Activated CD4-positive, alpha-beta T cell treated with anti-CD3 and anti-CD28 coated beads, Interleukin-2, amount 50 U/mL, for 4 hours (primary cell): ENCODE measurements at places on chromosomes 11 and 22.

- no peak for DNase-seq
These were observed 2.4 kb upstream of the DENND6B start for GRCh38 chr22:50329236-50329635.

- DNase-seq, result no peak
These were observed 133.0 kb upstream of the CSNK2A3 start for GRCh38 chr11:11486002-11486401.

DNA sequence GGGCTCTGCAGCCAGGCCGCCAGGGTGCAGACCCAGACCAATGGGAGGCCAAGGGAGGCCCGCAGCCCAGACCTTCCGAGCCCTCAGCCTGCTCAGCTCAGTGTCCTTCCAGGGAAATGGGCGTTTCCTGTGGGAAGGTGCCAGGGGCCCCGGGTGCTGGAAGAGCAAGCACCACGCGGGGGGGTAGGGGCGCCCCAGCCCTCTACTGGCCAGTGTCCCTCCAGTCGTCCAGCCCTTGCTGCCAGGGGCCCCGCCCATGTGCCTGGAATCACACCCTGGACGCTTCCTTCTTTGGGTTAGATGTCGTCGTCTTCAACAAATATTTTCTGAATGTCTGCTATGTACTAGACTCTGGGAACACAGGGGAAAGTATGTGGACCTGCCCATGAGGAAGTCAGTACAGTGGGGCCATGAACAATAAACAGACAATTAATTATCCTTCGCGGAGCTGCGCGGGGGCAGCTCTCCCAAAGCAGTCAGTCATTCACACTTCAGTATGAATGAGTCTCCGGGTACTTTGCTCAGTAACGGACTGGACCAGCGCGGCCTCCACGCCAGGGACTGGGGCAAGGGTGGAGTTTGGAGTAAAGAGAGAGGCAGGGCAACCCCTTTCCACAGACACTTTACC, 60.2 kb downstream of the CDKN1C start:
- no peak for DNase-seq

GRCh38 chr11:59204746-59205145, 8.0 kb downstream of the MPEG1 start:
- no peak for DNase-seq

DNA sequence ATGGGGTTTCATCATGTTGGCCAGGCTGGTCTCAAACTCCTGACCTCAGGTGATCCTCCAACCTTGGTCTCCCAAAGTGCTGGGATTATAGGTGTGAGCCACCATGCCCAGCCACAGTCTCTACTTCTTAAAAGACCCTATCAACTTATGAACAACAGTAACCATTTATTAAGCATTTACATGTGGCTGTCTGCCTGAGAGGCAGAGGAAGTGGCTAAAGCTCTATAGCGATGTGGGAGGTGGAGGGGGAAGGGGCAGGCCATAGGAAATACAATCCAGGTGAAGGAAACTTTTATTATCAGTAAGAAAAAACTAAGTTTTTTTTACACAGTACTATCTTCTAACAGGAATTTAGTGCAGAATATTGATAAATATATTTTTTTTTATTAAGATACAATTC, 87.8 kb upstream of the PHOX2A start:
- DNase-seq, result no peak

- DNase-seq, result no peak
These were observed 48.5 kb upstream of the BMAL1 start for GRCh38 chr11:13229136-13229535.

DNA sequence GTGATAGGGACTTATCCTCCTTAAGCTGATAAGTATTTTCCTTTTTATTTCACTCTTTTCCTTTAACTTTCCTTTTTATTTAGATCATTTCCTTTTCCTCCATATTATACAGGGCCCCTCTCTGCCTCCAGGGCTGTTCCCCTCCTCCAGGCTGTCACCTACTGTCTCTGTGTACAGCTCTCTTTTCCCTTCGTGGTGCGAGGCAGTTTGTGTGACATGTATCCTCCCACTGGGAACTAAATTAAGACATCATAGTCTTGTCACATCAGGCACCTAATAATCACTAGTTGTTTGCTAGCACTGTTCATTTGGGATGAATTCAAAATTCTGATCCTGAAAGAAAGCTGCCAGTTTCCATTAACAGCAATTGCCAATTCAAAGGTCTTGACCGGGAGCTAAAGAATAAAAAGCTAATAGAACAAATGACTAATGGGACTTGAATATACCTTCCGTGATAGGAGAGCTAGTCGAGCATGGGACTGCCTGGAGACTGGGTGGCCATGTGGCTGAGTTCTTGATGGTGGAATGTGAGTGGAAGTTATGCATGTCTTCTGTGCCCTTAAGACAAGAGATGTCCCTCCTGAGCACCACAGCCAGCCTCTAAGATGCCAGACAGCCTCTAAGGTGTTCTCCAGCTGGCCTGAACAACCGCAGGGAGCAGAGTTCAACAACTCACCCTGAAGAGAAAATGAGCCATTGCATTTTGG, 77.7 kb upstream of the LRRC55 start:
- no peak for DNase-seq

GRCh38 chr11:118610773-118611432, 3.5 kb downstream of the PHLDB1 start:
- DNase-seq, result peak; percentile 84
